ENCODE measurements at places on chromosomes 1 and 21. TPM values are rescaled to one million over a fixed set of nuclear protein-coding genes. Genes with fewer than 3 reads are reported as not detected.

DNA sequence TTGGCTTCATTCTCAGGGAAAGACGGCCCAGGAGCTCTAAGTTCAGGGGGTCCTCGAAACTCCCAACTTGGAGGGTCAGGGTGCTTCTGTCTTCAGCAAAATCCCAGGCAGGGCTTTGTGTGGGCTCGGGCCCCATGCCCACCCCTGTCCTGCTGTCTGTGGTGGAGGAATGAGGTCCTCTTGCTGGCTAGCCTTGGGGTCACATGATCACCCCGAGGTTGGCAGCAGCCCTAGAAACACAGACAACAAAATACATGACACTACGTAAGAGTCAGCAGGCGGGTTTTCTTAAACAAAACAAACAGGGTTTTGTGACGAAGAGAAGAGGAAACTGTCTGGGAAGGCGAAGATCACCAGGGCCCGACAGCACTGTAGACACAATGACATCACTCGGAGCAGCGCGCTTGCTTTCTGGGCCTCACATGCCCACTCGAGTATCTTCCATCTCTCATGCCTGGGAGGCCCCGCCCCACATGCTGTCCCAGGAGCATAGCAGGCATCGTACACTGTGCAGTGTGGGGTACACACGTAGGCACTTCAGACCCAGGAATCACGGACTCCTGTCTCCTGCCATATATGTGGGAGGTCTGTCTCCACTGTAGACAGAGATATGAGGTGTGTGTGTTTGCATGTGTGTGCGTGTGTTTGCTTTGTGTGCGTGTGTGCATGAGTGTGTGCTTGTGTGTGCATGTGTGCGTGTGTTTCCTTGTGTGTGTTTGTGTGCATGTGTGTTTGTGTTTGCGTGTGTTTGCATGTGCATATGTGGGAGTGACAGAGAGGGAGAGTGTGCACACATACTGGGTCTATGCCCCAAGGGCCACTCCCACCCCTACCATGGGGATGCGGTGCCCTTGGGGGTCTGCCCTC lies 94.7 kb downstream of the SIK1 start:
- no peak for DNase-seq

RLF gene
- total RNA-seq: 11.0 TPM

CLEC20A gene
- total RNA-seq: not detected

CFAP141 gene
- total RNA-seq: not detected
